ENCODE measurements at places on chromosomes 6 and 20.

- DNase-seq: peak; percentile 73
Observed at GRCh38 chr20:12113468-12114371, 196.0 kb downstream of the BTBD3 start.

- DNase-seq: no peak
Observed at GRCh38 chr6:98925831-98926230, 21.9 kb downstream of the FBXL4 start.

DNA sequence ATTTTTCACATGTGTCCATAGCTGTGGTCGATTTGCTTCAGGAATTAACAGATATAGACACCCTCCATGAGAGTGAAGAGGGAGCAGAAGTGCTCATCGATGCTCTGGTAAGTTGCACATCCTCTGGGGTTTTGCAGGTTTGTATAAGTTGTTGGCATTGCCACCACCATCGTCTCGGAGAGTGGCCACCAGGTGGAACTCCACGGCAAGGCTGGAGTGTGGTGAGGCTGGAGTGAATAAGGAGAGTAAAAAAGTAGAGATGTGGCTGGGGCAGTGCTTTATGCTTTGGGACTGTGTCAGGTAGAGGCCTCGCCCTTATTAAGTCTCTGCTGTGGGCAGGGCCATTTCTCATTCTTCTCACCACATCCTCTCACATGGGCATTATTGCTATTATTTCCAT, 63.7 kb downstream of the CTNNBL1 start:
- DNase-seq: no peak

DNA sequence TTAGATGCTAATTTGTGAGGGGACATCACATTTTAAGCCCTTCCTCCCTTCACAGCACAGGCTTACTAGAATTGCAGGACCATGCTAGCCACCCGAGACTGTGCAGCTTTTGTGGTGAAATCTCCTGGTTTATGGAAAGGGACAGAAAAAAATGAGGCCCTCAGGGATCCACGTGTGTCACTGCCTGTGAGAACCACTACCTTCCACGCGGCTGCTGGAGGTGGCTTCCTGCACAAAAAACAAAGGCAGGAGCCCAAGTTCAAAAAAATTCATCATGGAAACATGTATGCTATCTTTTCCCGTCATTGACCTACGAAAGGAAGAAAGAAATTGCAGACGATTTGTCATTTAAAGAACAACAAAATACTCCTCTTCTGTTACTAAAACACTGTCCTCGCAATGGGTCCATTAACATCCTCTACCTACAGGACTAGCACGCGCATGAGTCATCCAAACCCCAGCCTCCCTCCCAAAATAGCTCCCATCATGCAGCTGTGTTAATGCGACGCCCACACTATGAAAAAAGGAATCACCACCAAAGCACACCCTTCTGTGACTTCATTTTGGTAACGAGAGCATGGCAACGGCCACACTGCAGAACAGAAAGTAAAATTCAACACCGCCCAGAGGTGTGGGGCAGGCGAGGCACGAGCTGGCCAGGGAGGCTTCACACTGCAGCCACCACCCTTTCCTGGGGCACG, 45.7 kb downstream of the RAMACL start:
- DNase-seq: no peak

DNA sequence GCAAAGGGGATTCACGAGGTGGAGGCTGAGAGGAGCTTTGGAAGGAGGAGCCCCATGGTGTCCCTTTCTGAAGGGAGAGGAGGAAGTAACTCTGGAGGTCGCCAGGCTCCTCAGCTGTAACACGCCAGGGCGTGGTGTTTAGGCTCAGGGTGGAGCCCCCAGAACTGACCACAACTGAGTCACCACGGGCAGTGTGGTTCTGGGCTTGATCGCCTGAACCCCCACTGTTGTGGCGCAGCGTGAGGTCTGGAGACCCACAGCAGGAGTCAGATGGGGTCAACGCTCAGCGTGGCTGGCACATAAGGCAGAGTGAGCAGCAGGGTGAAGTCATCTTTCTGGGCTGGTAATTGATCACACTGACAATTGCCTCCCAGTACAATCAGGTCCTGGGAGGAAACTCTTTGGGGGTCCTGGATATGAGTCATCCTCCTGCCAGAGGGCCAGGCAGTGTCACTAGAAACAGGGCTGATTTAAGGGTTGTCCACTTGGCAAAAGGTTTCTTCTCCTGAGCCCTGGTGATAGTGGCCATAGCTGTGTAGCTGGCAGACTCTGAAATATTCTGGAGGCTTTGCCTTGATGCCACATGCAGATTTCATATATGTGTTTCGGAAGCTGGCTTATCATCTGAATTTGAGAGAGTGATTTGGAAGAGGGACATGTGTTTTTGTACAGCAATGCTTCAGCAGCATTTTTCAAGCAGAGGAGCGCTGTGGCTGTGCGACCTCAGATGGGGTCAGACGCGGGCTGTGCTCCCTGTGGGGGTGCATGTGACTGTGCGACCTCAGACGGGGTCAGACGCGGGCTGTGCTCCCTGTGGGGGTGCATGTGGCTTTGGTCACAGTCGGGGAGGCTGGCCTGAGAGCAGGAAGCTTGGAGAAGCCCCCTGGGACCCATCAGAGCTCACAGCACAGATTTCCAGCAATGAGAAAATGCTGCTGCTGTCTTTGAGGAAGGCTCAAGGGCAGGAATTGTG, 50.0 kb downstream of the SYNJ2 start:
- peak; percentile 80 for DNase-seq

GRCh38 chr20:51629399-51630058, 87.0 kb upstream of the NFATC2 start:
- no peak for DNase-seq

DNA sequence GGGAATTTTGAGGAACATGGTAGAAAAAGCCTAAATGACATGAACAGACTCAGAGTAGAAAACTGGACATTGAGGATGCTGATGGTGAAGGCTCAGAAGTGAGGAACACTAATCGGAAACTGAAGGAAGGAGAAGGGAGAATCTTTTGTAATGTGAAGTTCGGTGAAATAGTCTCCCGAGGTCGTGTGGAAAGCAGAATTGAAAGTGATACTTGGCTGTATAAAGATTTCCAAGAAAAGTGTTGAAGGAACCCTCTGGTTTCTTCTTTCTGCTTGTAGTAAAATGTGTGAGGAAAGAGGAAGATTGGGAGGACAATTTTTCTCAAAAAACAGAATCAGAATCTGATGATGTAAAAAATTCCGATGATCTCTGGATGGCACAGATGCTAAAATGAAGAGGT, 115.4 kb downstream of the LAMP5 start:
- no peak for DNase-seq

GRCh38 chr6:159093609-159094443, 49.0 kb upstream of the TAGAP start:
- DNase-seq: no peak

- peak; percentile 44 for DNase-seq
Observed at GRCh38 chr6:117346142-117346930, 79.4 kb downstream of the ROS1 start.

DNA sequence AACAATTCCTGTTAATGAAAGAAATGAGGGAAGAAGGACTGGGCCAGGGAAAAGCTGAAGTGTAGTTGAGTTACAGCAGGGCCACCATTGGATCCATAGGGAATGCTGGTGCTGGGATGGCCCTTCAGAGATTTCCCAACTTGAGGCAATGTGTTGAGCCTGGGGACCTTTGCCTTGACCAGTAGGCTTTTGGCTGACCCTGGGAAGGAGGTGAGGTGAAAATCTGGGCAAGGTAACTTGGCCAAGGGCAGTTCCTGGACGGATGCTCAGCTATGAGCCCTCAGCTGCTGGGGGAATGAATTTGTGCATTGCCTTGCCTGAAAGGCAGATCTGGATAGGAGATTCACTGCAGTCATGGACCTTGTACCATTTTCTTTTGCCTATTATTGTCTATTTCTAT, 20.4 kb downstream of the UTRN start:
- DNase-seq: no peak

DNA sequence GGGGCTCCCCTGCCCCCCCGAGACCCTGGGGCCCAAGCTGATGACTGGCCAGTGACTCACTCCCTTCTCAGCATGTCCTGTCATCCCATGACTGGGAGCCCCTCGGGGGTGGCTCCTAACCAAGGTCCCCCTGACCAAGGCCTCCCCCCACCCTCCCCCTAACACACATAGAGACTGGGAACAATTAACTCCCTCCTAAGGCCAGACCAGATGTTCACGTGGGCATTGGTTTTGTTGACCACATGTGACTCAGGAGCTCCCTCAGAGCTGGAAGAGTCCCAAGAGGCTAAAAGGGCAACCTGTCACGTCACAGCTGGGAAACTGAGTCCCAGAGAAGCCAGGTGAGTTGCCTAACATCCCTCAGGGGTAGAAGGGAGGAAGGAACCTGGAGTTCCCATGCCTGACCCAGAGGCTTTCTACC, 10.6 kb upstream of the CCN5 start:
- no peak for DNase-seq

GRCh38 chr6:149480502-149481280, 4.1 kb downstream of the ZC3H12D start:
- no peak for DNase-seq

DNA sequence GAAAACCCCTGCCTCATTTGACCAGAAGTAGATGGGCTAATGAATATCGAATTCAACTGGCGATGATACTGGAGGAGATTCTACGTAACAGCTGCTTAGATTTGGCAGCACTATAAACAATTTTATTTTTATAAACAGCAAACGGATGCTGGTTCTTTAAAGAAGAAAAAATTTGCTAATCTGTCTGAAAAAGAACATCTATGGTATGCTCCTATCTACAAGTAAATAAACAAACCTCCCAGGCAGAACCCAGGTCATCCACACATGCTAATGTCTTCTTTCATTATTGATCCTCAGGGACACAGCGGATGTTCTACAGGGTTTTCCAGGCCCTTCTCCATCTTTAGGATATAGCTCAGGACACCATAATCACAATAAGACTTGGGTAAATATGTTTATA, 291.3 kb downstream of the ALDH8A1 start:
- no peak for DNase-seq

- DNase-seq: no peak
Observed at GRCh38 chr6:47252633-47253032, 57.1 kb downstream of the TNFRSF21 start.

DNA sequence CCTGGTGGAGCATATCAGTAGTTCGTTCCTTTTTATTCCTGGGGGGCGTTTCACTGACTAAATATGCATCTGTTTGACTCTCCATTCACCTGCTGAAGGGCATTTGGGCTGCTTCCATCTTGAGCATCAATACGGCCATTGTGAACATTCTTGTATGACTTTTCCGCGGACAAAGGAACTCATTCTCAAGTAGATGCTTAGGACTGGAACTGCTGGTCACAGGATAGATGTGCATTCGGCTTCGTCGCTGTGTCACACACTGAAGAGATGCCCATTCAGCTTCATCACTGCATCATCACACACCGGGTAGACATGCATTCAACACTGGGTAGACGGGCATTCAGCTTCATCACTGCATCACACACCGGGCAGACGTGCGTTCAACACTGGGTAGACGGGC, 95.3 kb downstream of the TAF4 start:
- DNase-seq: no peak

DNA sequence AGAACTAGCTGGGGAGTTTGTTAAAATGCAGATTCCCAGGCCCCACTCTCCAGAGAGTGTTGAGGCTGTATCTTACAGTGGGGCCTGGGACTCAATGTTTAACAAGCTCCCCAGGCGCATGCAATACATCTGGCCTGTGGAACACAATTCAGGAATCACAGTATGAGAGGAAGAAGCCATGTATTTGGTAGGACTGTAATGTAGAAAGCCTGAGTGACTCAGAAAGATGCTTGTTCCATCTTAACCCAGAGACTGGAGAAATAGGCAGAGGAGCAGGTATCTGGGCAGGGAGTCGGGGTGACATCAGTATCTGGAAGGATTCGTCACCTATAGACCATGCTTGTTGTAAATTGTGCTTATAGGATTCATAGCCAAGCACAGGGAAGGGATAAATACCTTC, 90.5 kb downstream of the UNC5CL start:
- DNase-seq: no peak

GRCh38 chr6:35681298-35681697, 7.4 kb downstream of the FKBP5 start:
- no peak for DNase-seq

GRCh38 chr6:23269436-23269835, 700.1 kb downstream of the HDGFL1 start:
- DNase-seq: no peak

DNA sequence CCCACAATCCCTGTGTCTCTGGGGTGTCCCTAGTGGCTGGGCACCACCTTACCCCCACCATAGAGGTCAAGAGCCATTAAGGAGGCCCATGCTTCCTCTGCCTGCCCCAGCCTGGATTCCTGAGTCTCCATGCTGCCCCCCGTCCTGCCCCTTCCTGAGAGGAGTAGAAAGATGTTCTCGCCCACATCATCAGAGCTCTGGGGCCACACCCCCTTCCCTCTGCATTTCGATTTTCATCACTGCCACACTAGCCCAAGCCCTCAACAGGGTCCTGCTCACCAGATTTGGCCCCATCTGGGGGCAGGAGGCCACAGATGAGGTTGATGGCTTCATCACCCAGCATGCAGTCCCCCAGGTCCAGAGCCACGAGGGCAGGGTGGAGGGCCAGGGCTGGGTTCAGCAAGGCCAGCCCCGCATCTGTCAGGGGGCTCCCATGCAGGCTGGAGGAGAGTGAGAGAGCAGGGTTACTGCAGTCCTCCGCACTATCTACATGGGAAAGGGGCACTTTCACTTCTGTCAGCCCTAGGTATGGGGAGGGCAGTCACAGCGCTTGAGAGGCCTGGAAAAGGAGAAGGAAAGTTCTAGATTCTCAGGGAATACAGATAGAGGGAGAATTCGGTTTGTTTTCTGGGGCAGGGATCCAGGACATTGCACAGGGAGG, 1.5 kb downstream of the LRRC73 start:
- no peak for DNase-seq

- DNase-seq: no peak
Observed at GRCh38 chr20:25044660-25045342, 13.1 kb downstream of the ACSS1 start.

DNA sequence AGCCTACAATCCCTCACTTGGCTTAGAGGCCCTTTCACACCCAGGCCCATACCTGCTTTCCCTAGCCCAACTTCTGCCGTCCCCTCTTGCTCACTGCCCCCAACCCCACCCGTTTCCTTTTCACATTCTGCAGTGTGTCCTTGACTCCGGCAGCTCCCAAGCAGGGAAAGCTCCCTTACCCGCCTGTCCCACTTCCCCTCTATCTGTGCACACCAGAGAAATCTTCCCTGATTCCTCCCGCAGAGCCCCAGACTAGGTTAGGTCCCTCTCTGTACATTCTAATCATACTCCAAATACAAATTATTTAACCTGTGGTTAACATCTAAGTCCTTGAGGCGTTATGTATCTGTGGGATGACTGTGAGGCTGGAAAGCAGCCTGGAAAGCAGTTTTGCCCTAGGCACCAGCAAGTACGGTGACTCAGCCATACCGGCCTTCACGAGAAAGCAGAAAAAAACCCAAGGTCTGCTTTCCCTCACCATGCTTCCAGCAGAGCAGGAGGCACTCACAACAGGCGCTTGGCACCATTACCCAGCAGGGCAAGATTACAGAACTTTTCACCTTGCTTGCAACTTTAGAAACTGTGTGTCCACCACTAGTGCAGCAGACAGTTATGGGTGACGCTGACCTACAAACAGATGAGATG, 22.3 kb downstream of the ELOVL5 start:
- DNase-seq: peak; percentile 97

DNA sequence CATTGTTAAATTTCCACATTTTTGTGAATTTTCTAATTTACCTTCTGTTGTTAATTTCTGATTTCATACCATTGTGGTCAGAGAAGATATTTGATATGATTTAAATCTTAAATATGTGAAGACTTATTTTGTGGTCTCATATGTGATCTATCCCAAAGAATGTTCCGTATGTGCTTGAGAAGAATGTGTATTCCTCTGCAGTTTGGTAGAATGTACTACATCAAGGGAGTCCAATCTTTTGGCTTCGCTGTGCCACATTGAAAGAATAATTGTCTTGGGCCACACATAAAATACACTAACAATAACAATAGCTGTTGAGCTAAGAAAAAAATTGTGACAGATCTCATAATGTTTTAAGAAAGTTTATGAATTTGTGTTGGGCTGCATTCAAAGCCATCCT, 176.2 kb upstream of the PRND start:
- no peak for DNase-seq
